ENCODE measurements at places on chromosomes 11 and 22.

GRCh38 chr22:24333301-24333700 lies 62.7 kb downstream of the SPECC1L start:
- peak; percentile 48 for DNase-seq

DNA sequence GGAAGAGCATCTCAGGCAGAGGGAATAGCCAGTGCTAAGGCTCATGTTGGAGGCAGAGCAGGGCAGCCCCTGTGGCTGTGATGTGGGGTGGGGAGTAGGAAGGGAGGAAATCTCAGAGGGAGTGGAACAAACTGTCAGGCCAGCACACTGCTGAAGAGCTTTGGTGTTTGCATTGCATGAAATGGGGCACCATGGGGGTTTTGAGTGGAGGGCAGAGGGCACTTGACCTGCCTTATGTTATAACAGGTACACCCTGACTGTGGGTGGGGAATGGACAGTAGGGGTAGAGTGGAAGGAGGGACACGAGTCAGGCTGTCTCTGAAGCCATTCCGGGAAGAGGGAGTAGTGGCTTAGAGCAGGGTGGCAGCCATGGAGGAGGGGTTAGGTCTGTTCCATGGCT lies 24.0 kb downstream of the PRDM11 start:
- DNase-seq, result no peak

DNA sequence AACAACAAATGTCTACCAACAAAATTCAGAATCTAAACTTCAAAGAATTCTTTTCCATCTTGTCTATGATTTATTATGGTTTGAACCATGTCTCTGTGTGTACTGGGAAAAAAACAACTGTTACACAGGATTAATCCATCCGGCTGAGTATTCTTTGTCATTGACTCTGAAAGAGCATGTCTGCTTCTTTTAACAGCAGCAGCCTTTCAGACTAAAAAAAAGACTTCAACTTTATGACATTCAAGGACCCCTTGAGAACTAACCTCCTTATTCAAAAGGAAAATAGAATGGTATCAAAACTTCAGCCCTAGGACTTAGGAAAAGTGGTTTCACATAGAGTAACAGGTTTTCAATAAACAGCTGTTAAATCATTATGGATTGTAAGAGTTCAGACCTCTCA lies 79.9 kb downstream of the MRTFA start:
- no peak for DNase-seq

GRCh38 chr11:114090976-114091375 lies 31.5 kb downstream of the ZBTB16 start:
- no peak for DNase-seq

DNA sequence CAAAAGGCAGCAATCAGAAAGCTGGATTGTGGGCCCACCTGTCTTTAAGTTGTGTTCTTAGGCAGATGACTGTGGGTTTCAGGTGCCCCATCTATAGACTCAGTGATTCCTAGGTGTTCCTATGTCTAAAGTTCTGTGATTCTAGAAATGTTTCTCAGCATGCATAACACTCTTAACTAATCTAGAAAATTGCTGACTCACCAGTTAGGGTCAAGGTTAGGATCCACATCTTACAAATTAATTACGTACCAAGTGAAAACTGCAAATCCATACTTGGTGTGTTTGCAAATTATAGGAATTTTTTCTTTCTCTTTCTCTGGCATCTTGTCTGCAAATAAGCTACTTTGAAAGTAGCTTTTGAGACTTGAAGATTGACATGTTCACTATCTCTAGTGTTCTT lies 7.7 kb downstream of the CECR2 start:
- no peak for DNase-seq

GRCh38 chr11:88474655-88475054 lies 137.1 kb upstream of the CTSC start:
- DNase-seq, result no peak

DNA sequence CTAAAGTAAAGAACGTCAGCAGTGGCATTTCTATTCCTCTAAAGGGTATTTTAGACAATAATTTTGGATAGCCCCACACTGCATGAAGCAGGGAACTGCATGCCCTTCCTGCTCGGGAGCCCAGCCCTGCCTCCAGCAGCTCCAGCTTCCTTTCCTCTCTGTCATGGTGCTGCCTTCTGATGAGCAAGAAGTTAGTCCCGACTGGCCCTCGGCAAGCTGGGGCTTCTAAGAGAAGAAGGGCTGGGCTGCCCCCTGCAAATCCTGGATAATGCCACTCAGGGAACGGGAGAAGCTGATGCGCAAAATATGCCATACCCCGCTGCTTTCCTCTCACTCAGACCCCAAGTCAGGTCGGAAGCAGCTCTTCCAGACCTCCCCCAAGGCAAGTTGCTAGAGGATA lies 296.4 kb downstream of the ETS1 start:
- DNase-seq, result no peak

- no peak for DNase-seq
These were observed 20.8 kb downstream of the MED17 start for GRCh38 chr11:93804879-93805278.

DNA sequence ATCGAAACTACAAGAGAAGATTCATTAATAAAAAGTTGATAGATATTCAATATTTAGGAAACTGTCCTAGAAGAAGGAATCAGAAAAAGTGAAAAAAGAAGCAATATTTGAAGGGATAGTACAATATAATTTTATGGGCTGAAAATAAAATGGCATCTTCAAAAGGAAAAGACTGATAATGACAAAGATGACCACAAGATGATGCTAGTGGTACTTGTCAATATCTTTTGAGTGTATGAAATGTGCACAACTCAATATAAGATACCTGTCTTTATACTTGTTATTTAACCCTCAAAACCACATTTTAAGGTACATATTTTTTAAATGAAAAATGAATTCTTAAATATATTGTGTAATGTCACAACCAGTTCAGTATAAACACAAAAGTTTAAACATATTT lies 1059.6 kb upstream of the RAG2 start:
- peak; percentile 20 for DNase-seq

- no peak for DNase-seq
These were observed 76.4 kb upstream of the MTNR1B start for GRCh38 chr11:92892802-92893684.

DNA sequence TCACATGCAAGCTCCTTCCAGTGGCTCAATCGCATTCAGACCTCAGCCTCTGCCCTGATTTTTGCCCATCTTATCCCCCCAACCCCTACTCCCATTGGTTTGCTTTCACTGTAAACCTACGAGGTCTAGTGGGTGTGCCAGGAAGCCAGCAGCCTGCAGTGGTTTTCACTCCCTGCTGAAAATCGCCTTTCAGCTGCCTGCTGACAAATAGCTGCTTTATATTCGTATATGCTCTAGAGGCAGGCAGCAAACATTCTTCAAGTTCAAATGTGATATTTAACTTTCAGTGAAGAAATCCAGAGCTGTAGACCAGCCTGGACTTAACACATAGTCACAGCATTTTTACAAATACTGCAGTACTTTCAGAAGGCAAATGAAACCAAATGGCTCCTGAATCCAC lies 92.8 kb upstream of the APOA1 start:
- DNase-seq, result no peak

- no peak for DNase-seq
These were observed 25.5 kb downstream of the NNMT start for GRCh38 chr11:114321621-114322257.

- DNase-seq, result no peak
These were observed 1.8 kb downstream of the SLC16A8 start for GRCh38 chr22:38081941-38082828.

- no peak for DNase-seq
These were observed 122.4 kb downstream of the WT1 start for GRCh38 chr11:32312865-32313403.

- DNase-seq, result no peak
These were observed 96.3 kb downstream of the SWAP70 start for GRCh38 chr11:9760193-9760575.

- no peak for DNase-seq
These were observed 557.9 kb upstream of the CADM1 start for GRCh38 chr11:116062129-116062489.

- no peak for DNase-seq
These were observed 58.5 kb upstream of the NTM start for GRCh38 chr11:131311776-131312514.

- peak; percentile 92 for DNase-seq
These were observed 1.4 kb downstream of the CTTN start for GRCh38 chr11:70399681-70400112.

DNA sequence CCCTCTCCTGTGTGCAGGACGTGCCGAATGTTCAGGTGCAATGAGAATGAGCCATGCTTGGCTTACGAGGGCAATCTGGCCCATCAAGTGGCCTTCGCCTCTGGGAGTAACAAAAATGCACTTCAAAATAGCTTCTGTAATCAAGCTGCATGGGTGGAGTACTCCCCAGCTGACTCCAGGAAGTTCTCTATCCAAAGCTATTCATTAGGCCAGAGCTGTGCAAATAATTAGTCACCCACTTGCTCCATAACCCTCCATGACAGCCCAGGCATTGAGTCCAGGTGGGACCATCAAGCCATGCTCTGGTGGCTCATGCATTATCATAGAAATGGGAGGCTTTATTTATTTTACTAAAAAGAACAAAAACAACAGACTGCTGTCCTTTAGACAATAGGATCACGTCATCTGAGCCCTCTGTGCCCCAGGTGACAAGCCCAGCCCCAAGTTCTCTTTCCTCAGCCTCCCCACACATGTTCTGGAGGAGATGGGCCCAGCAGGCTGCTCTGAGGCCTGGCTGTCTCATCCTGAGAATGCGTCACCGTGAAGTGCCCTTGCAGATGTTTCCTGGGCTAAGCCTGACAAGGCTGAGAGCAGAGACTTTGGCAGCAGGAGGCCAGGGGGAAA lies 244.7 kb downstream of the ETS1 start:
- no peak for DNase-seq

DNA sequence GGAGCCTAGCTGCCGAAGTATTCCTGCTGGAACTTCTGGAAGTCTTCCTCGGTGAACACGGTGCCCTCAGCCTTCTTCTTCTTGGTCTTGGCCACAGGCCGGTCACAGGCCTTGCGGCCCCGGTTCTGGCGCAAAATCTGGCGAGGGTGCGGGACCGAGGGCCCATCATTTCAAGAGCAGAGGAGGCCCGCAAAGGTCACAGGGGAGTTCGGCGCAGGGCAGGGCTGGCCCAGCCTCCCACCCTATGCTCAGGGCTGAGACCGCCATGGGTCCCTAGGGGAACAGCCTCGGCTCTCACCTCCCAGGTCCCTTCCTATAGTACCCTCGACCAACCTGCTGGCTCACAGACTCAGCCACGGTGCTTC lies 3.1 kb downstream of the RPS19BP1 start:
- no peak for DNase-seq

DNA sequence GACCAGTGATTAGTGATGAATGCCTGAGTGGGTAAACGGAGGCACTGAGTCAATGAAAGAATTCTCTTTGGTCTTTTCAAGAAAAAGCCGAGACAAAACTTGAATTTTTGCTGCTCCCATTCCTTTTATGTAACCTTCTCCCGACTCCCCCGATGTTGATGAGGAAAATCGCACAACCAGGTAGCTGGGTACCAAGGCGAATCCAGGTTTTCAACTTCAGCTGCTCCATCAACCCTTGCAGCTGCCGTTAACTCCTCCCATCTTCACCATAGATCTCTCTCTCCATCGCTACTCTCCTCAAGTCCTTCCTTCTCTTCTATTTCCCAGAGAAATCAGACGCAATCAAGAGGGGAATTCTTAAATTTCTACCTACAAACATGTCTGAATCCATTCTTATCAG lies 611 bp upstream of the USP2 start:
- DNase-seq, result no peak

GRCh38 chr11:25252854-25253253 lies 756.0 kb downstream of the LUZP2 start:
- DNase-seq, result no peak

DNA sequence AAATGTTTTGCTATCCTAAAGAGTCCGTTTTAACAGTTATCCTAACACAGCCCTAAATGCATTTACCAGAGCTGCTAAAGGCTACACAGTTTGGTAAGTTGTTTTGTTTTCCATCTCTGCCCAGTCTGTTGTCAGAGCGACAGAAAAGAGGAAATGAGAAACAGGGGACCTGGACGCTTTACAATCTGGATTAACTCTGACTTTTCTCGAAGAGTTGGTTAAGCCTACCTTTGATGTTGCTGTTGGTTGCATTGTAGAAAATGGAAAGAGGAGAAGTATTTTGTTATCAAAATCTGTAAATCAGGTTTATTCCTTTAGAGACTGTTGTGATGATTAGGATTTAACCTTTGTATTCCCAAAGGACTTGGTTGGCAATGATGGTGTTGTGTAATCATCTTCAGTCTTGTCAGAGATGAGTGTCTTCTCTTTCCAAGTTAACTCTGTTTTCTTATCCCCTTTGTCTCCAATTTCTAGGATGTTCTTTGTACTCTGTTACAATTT lies 481 bp downstream of the ANGPTL5 start:
- peak; percentile 0 for DNase-seq

- DNase-seq, result no peak
These were observed 448.2 kb downstream of the TBC1D22A start for GRCh38 chr22:47210686-47211085.

DNA sequence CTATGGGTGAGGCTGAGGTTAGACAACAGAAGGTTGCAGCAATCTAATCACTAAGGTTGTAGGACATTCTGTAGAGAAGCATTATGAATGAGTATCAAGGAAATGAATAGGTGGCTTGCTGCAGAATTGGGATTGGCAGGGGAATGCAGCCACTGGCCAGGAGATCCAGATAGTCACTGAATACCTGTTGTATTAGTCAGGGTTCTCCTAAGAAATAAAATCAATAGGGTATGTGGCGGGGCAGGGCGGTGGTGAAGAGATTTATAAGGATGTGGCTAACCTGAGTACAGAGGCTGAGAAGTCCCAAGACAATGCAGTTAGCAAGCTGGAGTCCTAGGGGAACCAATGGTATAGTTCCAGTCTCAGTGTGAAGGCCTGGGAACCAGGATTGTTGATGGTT lies 163.0 kb downstream of the SPON1 start:
- no peak for DNase-seq

DNA sequence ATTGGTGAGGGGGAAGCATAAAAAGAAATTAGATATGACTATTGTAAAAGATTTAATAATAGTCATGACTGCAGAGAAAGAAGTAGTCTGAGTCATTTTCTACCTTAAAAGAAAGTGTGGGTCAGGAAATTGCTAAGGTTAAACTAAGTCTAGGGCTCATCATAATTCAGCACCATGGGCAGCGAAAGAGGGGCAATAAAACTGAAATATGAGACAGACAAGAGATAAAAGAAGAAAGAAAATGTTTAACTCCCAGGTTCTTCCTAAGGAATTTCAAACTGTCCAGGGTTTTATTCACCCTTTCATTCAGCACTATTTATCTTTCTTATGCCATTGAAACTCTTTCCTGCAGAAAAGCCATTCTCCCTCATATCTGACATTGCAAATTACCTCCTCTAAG lies 114.4 kb upstream of the API5 start:
- DNase-seq, result no peak

GRCh38 chr22:24271386-24271854 lies 789 bp downstream of the SPECC1L start:
- DNase-seq, result no peak

DNA sequence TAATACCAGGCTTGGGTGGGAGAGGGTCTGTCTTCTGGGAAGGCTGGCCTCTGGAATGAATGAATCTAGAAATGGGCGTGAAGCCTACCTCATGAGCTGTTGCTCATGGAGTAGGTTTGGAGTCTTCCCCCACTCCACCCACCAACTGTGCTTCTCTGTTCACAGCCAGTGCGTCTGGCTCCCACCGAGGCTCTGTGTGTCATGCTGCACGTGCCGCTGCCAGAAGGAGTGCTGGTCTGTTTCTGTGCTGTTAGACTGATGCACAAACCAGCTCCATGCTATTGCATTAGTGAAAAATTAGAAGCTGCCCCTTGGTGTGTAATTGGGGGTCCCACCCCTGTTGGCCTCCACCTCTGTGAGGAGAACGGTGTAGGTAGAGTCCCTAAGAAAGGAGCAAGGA lies 132.3 kb upstream of the PARVA start:
- no peak for DNase-seq
